ENCODE measurements at places on chromosomes 2 and 18. TPM values are rescaled to one million over a fixed set of nuclear protein-coding genes. Genes with fewer than 3 reads are reported as not detected.

The ANKRD62 gene
- total RNA-seq = not detected

The KCNK3 gene
- total RNA-seq = not detected

The PDE11A gene
- not detected for total RNA-seq

The MAPK4 gene
- total RNA-seq = not detected

The ITGB6 gene
- total RNA-seq = not detected

The QPCT gene
- total RNA-seq = 4.2 TPM

The CD8A gene
- 363 TPM for total RNA-seq

The PEX13 gene
- 19.3 TPM for total RNA-seq

The TUBB8B gene
- total RNA-seq = not detected

All from CD8-positive, alpha-beta memory T cell (primary cell).